ENCODE measurements at places on chromosomes 2 and 18.

DNA sequence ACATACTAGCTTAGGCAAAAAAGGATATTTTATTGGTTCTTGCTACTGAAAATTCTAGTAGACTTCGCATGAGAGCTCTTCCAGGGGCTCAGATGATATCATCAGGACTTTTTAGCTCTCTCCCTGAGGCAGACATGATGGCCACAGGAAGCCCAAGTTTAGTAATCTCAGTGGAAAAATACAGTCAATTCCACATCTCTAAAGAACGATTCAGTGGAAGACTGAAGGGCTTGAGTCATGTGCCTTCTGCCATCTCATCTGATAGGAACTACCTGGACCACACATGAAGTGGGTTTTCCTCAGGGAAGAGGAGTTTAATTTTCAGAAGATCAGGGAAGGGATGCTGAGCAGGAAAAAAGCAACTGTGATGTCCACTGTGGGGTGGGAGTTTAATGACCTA is 117.3 kb downstream of the TTC27 start:
- no peak for DNase-seq

DNA sequence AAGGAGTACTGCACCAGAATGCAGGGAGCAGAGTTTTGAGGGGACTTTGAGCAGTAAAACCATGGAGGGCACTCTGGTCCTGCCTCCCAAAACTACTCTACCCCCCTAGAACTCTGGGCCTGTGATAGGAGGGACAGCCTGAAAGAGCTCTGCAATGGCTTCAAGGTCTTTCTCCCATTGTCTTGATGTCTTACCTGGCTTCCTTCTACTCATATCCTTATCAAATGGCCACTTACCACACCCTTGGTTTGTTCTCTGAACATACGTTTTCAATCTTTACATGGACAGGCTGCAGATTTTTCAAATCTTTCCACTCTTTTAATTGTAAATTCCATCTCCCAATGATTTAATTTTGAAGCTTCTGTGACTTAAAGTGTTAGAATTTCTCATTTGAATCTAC is 27.7 kb downstream of the RELCH start:
- DNase-seq: no peak

DNA sequence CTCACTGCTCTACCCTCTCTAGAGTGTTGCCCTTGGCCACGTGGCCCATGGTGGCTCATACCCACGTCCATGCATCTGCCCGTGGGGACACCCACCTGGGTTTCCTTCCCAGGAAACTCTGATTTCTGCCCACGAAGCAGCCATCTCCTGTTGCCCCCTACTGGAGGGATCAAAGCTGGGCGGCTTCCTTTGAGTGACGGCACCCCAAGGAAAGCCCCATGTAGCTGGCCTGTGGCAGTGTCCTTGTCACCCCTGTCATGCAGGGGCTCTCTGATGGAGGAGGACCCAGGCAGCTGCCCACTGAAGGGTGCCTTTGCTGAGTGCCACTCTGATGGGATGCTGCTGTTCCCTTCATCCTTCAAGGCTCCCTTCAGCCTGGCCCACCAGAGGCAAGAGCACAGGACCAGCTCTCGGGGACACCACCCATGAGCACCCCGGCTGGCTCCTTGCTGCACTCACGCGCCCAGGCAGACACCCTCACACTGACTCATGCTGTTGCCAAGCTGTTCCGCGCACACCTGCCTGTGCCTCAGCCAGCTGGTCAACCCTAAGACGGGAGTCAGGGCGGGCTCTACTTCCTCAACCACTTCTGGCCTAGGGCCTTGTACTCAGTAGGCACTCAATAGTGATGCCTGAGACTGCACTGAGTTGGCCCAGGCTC is 101.1 kb downstream of the CTIF start:
- no peak for DNase-seq

DNA sequence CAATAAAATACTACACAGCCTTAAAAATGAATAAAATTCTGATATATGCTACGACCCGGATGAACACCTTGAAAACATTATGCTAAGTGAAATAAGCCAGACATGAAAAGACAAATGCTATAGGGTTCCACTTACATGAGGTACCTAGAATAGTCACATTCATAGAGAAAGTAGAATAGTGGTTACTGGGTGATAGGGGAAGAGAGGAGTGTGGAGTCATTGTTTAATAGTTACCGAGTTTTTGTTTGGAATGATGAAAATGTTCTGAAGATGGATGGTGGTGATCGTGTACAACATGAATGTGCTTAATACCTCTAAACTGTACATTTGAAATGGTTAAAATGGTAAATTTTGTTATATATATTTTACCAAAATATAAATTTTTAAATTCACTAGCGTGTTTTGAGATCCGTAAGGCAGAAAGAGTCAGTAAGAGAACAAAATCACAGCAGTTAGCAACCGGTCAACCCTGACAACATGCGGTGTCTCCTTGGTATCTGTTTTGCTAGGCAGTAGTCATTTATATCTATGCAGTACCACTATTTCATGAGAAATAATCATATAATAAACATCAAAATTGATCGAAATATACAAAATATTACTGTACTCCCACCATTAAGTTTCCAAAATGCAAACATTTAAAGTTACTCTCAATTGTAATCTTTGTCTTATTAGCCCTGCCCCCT is 11.1 kb downstream of the SCN9A start:
- no peak for DNase-seq

DNA sequence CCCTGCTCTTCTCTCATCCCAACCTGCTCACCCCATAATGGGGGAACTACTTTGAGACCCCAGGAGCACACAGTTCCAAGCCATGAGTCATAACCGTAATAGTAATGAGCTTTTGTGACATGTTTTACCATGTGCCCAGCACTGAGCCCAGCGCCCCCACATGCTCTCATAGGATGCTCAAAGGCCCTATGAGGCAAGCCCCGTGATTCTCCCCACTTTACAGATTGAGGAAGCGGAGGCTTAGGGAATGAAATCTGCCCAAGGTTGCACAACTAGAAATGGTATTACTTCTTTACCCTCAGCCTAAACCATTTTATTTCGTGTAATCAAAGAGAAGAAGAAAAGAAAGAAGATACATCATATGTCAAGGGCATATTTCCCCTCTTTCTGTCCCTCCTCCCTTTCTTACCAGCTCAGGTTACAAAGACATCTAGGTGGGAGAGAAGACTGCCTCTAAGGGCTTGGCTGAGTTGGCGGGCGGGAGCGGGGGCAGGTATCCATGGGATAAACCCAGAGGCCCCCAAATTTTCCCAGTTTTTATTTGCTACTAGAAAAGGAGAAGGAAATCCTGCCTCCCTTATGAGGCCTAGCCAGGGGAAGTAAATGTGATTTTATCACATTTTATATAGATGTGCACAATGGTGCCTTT is 24.2 kb downstream of the BCL11A start:
- DNase-seq: no peak

DNA sequence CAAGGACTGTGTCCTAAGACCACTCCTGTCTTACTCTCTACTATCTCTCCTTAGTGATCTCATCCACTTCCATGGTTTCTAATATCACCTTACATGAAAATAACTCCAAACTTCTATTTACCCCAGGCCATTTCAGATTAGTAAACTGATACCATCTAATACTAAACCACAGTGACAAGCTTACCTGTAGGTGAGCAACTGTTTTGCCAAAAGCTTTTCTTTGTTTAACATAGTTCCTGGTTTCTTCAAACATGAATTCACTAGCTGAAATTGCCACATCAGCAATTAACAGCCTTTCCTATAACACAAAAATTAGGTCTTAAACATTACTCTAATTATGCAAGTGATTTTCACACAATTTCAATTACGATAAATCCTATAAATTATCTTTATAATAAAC is 22.1 kb downstream of the ACADL start:
- no peak for DNase-seq

GRCh38 chr2:85784474-85784986 is 30.7 kb downstream of the ATOH8 start:
- no peak for DNase-seq

DNA sequence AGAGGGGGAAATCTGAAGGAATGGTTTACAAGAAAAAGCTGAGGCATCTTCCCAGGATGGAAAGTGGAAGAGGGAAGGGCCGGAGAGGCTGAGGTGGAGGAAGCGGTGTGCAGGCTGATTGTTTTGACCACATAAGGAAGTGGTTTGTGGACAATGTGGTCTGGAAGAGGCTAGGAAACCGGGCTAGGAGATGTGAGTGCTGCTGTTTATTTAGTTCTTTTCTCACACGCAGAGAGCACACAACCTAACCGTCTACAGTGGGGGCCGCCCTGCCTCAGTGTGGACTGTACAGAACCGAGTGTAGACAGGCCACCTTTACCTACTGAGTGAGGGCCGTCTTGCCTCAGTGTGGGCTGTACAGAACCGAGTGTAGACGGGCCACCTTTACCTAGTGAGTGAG is 251.7 kb upstream of the PXDN start:
- no peak for DNase-seq

DNA sequence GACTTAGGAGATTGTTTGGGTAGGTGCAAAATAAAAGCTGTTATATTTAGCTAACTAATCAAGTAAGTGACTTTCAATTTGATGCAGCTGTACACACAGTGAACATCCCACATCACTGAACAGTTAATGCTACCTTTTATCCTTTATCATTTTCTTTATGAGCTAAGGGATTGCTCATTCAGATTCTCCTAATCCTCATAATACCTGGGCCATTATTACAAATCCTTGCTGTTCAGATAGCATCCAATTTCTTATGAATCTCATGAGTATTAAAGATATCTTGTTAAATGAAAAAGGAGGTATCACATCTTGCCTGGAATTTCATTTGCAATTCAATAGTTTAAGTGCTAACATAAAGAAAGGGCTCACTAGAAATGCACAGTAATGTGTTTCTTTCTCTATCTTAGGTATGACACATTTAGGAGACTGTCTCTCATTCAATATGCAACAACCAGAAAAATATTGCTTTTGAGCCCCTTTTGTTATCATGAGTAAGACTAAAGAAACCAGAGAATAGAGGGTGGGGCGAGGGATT is 918.5 kb downstream of the CBLN2 start:
- no peak for DNase-seq

GRCh38 chr2:190875891-190876290 is 4.7 kb upstream of the GLS start:
- no peak for DNase-seq

DNA sequence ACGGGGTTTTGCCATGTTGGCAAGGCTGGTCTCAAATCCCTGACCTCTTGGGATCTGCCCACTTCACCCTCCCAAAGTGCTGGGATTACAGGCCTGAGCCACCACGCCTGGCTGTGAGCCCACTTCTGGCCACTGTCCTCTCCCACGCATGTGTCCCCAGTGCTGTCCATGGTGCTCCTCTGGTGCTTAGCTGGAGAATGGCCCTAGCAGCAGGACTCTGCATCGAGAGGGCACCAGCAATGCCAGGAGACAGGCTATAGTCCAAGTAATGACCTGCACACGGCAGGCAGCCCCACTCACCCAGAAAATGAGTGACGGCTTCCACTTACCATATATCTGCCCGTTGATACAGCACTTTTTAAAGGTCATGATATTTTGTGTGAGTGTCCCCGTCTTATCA is 66.3 kb upstream of the NARS1 start:
- no peak for DNase-seq

GRCh38 chr2:121664086-121664485 is 14.8 kb upstream of the CLASP1 start:
- DNase-seq: no peak

- DNase-seq: no peak
Observed at GRCh38 chr2:133252780-133253355, 315.4 kb downstream of the NCKAP5 start.

DNA sequence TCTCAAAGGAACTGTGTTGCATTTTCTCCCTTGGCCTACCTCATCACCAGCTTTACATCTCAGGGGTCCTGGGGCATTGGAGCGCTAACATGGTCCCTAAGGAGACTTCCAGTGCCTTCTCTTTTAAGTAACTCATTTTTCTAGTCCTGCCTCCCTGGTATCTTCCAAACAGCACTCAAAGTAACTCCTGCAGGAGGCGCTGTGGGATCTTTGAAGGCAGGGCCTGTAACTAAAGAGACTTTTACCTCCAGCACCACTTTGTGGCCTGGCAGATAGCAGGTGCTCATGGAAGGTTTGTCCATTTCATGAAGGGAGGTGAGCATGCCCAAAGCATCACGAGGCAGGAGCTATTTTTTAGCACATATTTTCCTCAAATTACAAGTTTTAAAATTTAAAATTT is 411.0 kb upstream of the GYPC start:
- DNase-seq: no peak

DNA sequence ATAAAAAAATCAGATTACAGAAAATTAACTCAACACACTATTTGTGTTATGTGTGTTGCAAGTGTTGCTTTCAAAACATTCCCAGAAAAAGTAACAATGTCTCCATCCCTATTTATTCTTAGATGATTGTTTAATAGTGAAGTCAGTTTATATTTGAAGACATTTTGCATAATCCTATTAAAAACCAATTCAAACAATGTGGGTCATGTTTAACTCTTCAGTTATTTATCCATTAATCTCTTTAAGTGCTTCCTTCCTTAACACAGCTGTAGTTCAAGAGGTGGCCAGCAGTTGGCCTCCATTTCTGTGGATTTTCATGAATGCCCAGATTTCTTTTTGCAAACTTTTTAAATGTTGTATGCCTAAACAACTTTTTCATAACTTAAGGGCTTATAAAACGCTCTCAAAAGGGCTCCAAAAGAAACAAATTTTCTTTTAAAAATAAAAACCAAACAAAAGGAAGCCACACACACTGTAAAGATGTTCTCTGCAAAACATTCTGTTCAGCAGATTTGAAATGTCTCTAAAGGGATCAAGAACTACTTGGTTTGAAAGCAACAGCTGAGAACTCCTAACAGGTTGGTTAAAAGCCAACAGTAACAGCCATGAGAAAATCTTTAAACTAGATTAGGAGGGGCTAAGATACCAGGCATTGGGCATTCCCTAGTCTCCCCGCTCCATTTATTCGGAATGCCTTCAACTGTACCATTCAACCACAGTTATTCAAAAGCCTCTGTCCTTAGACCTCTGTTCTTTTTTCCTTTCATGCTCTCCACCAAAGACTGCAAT is 71.5 kb downstream of the THADA start:
- no peak for DNase-seq

DNA sequence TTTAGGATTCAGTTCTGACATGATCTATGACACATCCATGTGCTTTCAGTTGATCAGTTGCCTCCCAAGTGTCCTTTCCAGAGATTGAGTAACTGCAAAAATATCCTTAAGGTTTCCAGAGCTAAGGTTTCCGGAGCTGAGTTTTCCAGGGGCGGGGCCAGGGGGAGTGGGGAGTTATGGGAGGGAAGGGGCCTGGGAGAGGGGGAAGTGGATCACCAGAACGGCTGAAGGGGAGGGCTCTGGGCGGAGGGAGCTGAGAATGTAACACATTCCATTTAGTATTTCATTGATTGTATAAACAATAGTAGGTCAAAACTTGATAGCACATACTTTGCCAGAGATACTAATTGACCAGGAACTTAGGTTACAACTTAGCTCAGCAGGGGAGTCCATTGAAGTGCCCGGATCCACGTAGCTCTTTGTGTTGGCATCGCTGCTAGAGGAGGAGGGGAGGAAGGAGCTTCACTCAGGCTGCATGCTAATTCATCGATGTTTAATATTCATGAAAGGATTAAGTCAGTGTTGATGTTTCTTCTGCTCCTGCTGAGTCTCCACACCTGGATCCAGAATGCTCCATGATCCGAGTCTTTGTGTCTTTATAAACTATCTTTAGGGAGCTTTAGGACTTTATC is 289.8 kb downstream of the ALPK2 start:
- DNase-seq: no peak

- no peak for DNase-seq
Observed at GRCh38 chr18:44309185-44309584, 371.5 kb upstream of the SETBP1 start.

GRCh38 chr18:55119434-55119833 is 160.2 kb upstream of the CCDC68 start:
- no peak for DNase-seq

Measured in activated CD4-positive, CD25-positive, alpha-beta regulatory T cell treated with anti-CD3 and anti-CD28 coated beads, Interleukin-2, amount 50 U/mL, for 16 hours (primary cell).